Caco-2 (cell line): ENCODE measurements at places on chromosomes 2 and 18.

GRCh38 chr2:217552081-217552480 lies 450.7 kb downstream of the TNS1 start:
- no peak for DNase-seq

DNA sequence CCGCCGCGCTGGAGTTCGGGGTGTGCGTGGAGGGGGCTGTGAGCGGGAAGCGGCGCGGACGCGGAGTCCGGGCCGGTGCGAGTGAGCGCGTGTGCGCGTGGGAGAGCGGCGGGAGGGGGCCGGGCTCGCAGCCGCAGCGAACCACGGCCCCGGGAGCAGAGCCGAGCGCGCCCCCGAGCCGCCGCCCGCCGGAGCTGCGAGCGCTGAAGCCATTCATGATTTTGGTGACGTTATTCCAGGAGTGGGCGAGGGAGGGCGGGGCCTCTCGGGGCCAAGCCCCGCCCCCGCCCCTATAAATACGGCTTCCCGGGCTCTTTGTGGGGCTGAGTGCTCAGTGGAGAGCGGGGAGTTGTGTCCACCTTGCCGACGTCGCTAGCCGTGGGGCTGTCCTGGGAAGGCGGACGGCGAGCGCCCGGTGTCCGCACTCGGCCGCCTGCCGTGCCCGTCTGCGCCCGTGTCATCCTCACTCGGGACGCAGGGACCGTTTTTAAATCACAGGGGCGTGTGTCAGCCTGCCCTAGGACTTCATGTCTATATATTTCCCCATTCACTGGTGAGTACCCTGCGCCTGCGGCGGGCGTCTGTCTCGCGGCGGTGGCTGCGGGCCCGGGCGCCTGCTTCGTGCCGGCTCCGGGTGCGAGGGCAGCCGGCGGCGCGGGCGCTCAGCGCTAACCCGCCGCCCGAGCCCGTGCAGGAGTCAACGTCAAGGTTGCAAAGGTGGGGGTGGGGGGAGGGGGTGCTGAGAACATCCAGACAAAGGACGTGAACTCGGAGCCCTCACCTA lies at the start of gene LBH:
TSS of gene LBH (plus strand) at position 323 of the 784 bp plus-strand sequence. CDS start at position 528, 205 bp downstream.
- peak; percentile 87 for DNase-seq

GRCh38 chr2:201952187-201952586 lies 81.5 kb upstream of the FZD7 start:
- no peak for DNase-seq

GRCh38 chr18:76557026-76557575 lies 62.1 kb upstream of the ZNF516 start:
- DNase-seq = no peak

DNA sequence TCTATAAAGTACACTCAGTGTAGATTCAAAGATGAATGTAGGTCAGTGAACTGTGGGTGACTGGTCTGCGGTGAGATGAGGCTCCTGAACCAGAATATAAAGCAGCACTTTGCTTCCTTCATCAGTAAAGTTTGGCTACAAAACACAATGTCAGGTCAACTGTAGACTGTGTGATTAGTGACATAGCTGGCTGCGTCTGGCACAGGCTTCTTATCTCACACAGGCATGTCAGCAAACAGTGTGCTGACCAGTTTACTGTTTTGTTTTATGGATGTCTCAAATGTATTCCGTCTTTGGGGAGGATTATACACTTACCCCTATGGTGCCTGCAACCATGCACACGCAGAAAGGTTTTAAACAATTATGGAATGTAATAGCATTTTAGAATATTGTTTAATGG lies 87.1 kb downstream of the ZNF236 start:
- DNase-seq = no peak

GRCh38 chr18:45467293-45467692 lies 148.0 kb upstream of the SLC14A2 start:
- no peak for DNase-seq

DNA sequence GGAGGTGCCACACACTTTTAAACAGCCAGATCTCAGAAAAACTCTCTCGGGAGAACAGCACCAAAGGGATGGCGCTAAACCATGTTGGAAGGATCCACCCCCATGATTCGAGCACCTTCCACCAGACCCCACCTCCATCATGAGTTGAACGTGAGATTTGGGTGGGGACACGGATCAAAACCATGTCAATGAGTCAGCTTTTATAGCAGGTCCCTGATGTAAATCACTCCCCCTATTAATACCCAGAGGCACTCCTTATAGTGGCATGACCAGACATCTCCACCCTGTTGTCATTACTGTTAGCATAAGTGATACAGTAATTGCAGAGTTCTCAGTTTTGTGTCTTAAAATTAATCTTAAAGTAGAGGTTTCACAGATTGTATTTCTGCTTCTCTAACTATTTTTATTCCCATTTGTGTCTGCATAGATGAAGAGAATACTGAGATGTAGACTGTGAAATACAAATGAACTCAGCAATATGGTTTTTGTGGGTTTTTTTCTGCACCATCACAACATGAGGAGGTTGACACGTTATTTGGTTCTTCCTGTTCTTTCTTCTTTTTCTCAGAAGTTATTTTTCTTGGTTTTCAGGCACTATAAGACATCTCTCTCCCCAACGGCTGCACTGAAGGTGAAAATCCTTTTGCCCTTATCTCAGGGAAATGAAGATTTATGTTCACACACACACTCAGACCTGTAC lies 218.2 kb downstream of the ARL4C start:
- no peak for DNase-seq

GRCh38 chr18:45050712-45051601 lies 370.3 kb downstream of the SETBP1 start:
- DNase-seq = no peak

- DNase-seq = no peak
Observed at GRCh38 chr2:195026261-195026660, 630.8 kb upstream of the SLC39A10 start.

DNA sequence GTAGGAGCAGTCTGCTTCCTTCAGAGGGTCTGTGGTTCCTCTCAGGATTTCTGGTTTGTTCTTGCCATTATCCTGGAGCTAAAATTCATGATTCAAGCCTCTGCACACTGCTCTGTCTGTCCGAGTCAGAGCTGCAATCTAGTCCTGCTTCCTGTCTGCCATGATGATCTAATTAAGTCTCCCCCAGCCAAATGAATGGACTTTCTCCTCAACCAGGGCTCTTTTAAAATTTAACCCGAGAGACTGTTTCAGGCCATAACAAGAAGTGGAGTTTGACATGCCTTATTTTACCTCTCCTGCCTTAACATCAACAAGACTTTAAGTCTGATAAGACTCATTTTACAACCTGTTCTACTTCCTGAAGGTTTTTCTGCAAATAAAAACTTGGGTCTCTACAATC lies 1009.6 kb upstream of the DDX18 start:
- no peak for DNase-seq

- no peak for DNase-seq
Observed at GRCh38 chr2:53819634-53820033, 32.8 kb downstream of the ERLEC1 start.

DNA sequence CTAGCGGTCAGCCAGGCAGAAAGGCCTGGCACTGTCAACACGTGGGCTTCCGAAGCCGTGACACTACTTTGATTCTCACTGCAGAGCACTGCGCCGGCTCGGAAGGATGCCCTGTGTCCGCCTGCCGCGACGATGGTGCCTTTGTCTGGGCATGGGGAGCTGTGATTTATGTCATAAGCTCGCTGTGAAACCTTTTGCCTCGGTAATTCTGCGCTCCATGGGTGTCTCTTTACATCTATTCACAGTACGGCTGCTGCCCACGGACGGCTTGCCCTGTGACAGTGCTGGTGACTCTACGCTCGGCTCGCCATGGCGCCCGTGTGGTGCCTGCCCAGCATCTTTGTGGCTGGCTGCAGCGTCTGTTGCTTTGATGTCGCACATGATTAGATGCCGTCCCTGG lies 43.1 kb upstream of the GBX2 start:
- no peak for DNase-seq

DNA sequence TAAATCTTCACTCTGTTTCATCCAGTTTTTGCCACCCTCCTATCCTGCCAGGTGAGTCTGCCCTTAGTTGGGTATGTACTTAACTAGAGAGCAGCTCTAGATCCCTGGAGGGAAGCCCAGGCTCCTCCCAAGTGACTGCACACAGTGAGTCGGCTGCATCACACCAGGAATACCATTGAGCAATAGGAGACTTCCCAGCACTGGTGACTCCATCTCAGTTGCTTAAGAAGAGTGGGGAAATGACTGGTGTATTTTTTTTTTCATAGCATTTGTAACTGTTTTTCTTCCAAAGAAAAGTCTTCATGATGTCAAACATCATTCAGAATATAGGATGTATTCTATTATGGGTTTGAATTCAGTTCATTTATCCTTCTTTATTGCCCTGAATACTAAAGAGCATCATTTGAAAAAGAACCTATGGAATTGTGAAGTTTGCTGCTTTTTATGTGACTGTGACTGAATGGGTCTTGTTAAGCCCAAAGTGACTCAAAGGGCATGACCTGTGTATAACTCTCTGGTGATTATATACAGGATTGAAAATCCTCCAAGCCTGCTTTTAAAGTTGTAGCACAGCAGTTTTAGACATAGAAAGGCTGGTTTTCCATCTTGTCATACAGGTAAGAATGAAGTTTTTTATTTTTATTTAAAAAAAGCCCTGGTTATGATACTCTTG lies 84.3 kb downstream of the MAP3K20 start:
- DNase-seq = peak; percentile 65

DNA sequence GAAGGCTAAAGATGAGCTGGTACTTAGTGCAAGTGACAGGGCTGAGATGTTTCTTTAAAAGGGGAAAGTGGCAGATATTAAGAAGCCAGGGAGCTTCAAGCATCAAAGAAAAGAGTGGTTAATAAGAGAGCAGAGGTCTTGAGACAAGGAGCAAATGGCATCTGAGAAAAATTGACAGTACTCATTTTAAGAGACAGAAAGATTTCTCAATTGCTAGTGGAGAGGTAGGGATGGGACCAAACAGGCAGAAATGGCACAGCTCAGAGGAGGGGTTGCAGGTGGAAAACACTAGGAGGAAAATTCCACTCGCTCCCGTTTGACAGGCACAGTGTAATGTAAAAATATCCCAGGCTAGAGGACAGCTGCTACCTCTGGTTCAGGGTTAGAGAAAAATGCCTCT lies 593.4 kb upstream of the LRATD1 start:
- no peak for DNase-seq

DNA sequence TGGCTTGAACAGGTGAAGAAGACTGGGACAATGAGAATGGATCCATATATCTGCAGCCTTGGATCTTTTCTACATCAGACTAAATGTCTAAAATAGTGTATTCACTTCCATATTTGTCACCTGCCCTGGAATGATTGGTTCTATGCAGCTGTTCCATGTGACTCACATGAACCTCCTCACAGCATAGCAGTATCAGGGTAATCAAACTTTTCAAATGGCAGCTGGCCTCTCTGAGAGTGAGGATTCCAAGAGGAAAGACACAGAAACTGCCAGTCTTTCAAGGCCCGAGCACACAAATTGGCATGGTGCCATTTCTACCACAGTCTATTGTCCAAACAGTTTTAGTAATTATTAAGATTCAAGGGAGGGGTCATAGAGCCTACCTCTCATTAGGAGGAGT lies 859.3 kb downstream of the BCL11A start:
- no peak for DNase-seq

DNA sequence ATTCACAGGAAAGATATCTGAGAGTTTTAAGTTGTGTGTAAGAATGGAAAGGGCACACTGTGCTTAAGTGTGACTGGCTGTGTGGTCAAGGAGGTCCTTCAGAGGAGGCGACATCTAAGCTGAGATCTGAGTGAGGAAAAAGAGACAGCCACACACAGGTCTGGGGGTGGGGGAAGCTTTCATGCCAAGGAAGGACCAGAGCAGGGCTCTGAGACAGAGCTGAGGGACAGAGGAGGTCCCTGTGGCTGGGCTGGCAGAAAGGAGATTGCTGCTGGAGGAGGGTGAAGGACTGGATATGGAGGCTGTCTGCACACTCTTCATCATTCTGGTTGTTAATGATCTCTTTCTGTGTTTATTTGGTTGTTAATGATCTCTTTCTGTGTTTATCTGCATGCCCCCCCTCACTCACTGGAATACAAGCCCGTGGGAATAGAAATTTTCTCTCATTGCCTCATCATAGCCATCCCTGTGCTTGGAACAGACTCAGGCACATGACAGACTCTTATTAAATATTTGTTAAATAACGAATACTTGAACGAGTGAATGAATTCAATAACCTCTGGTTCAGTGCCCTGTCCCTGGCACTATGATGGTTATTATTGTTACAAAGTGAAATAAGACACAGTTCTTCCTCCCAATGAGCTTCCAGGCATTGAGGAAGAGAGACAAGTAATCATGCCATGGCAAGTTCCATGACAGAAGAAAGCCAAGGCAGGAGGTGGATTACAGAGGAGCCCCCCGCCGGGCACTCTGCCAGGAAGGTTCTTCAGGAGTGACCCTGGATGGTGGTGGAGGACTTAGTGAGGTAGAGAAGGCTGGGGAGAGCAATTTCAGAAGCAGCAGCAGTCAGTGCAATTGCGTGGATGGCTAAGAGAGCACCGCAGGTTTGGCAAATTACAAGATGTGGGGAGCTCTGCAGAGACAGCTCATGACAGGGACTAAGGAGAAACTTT lies 399.4 kb upstream of the HS6ST1 start:
- DNase-seq = no peak
